T-helper 2 cell treated with Interferon-gamma antibody and Interleukin-4, amounts not matched to agents 5 μg/mL and 100 μg/mL, for 36 hours (primary cell): ENCODE measurements at places on chromosomes 1 and 21.

DNA sequence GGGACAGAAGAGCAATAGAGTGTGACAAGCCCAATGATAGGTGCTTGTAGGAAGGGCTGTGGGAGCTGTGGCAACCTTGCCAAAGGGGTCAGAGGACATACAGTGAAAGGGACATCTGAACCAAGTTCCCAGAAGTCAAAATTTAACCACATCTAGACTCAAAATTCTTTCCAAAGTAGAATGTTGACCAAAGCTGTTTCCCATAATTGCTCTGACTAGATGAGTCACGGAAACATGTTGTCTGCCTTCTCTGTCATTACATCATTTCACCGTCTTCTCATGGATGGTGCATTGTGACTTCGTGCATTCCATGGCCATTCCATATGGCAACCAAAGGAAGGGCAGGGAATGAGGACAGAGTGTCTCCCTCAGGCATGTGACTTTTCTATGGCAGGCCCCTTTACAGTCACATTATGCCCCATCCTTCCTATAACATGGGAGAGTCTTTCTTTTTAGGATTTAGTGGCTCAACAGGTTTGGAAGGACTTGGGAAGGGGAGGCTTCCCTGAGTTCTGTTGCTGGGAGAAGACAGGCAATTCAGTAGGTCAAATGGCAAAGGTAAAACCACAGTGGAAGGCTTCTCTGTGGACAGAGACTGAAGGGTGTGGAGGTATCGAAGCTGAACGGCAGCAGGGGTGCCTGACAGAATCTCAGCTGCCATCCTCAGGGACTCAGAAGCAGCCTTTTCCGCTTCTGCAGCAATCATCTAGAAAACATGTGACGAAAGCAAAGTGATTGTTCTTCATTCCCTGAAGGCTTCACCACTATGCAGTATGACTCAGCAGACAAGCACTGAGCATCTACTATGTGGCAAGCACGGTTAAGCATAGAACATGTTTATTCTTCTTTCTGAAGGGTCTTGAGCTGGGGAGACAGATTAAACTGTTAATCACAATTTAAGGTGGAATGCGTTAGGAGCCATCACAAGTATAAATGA is 24.7 kb downstream of the NPHS2 start:
- no peak for DNase-seq

DNA sequence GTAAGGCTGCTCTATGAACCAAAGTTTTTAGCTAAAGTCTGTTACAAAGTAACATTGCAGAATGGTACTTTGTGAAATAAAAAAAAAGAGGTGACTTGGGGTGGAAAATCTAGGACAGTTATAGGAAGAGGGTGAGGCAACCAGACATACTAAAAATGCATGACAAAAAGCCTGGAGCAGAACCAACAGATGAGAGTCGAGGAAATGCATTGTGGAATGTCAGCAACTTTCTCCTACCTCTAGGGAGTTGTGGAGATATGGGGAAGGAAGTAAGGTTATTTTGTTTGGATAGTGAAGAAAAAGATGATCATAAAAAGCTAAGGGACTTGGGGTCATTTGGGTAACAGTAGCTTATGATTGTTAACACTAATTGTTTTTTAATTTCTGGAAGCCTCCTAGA is 295.6 kb downstream of the S1PR1 start:
- no peak for DNase-seq

- no peak for DNase-seq
Observed at GRCh38 chr1:51305371-51305823, 25.0 kb downstream of the TTC39A start.

GRCh38 chr1:31140299-31140698 is 74.8 kb upstream of the PUM1 start:
- DNase-seq, result no peak

GRCh38 chr1:84757301-84757700 is 67.0 kb upstream of the SSX2IP start:
- no peak for DNase-seq
